ENCODE measurements at places on chromosomes 11 and 22.

DNA sequence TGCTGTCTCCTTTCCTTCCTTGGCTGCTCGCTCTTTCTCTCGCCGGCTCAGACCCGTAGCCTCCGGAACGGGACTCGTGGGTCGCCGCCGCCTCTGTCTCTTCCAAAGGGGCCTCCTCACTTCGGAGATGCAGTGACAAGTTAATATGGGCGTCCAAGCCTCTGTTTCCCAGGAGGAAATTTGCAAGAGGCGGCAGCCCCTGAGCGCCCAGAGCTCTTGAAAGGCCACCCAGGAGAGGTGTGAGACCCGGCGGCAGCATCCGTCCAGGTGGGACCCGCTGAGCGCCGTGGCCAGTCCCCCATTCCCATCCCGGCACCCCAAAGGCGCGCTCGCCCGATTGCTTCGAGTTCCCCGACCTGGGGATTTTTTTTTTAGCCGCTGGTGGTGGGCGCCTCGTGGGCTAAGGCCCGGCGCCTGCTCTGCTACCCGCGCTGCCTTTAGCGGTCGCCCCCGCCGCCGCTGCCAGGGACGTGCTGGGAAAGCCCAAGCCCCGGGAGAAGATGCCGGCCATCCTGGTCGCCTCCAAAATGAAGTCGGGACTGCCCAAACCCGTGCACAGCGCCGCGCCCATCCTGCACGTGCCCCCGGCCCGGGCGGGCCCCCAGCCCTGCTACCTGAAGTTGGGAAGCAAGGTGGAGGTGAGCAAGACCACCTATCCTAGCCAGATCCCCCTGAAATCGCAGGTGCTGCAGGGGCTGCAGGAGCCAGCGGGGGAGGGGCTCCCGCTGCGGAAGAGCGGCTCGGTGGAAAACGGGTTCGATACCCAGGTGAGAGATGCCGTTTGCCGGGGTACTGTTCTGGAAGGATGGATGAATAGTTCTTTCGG is 772 bp downstream of the NAV2 start:
- no peak for DNase-seq

GRCh38 chr11:62905927-62906531 is 15.1 kb downstream of the CHRM1 start:
- peak; percentile 61 for DNase-seq

DNA sequence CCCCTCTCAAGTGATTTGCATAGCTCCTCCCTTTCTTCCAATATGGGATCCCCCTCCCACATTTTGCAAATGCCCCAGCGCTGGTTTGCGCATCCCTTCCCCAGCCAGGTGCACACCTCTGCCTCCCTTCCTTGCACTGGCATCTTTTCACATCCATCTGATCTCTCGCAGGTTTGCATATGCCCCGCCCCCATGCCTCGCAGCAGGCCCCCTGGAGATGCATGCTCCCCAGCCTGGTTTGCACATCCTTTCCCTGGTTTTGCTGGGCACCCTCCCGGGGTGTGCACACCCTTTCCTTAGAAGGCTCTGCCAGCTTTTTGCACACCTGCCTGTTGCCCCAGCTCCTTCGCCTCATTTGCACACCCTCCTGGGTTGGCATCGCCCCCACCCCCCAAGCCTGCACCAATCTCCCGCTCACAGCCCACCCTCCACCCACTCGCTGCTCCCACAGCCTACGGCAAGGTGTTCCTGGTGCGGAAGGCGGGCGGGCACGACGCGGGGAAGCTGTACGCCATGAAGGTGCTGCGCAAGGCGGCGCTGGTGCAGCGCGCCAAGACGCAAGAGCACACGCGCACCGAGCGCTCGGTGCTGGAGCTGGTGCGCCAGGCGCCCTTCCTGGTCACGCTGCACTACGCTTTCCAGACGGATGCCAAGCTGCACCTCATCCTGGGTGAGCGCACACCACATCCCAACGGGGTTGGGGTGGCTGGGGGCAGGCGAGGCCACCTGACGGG is 917 bp downstream of the RPS6KA4 start:
- no peak for DNase-seq

GRCh38 chr11:115996125-115996807 is 492.1 kb upstream of the CADM1 start:
- no peak for DNase-seq

- no peak for DNase-seq
Measured at GRCh38 chr11:36395978-36396736, 100.1 kb downstream of the PRR5L start.

DNA sequence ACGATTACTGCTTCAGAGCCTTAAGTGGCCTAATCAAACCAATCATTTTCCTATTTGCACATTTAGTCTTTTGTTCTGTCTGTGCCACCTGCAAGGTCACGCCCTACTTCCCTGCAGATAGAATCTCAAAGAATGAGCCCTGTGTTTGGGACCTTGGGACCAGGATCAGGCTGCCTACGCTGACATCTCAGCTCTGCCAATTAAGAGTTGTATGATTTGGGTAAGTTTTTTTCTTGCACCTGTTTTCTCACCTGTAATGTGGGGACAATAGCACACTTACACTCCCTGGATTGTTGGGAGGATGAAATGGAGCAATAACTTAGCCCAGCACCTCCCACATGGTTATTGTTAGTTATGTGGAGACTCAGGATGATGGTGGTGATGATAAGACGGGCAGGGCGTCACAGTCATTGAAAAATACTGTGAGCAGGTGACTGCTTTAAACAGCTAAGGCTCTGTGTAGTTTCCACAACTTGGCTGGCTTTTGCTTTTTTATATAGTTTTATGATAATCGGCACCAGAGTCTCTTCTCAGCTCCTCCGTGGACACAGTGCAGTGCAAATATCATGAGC is 155.0 kb downstream of the ADAMTS15 start:
- no peak for DNase-seq

DNA sequence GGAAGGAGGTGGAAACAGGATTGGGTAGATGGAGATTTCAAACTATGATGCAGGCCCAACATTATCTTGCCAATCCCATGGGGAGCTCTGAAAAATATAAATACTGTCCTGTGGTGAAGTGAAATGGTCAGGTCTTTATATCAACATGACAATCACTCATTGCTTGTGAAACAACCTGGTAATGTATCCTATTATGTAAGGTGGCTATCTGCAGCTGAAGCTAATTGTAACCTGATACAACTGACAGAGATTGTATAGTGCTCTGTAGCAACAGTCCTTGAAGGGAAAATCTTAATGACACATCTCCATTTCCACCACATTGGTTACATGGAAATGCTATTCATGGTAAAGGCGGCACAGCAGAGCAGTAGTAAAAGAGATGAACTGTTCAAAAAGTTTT is 20.7 kb upstream of the CHORDC1 start:
- no peak for DNase-seq

DNA sequence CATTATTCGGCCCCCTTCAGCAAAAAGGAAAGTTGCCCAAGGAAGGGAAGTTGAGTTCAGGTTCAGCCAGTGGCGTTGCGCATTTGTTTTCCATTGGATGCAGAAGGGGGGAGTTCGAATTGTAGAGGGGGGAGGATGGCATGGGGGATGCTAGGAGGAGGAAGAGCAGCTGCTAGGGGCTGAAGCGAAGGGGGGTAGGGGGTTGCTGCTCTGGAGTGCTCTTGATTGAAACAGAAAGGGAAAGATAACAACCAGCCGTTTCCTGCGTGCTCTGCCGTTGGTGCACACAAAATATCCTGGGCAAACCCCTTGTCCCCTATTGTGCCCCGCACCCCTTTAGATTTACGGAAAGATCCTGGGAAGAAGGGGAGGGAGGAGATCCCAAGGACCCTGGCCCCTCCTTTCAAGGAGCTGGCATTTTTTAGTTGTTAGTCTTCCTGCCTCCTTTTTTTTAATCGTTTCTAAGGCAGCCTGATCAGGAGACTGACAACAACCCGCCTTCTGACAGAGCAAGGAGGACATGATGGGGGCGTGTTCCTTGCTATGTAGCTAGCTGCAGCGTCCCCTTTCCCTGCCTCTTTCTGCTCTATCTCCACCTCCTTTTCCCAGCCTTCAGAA is 2.1 kb downstream of the KMT2A start:
- DNase-seq: no peak

GRCh38 chr22:17606496-17606895 is 22.1 kb downstream of the ATP6V1E1 start:
- no peak for DNase-seq

- no peak for DNase-seq
Measured at GRCh38 chr22:49975543-49976389, 15.2 kb downstream of the PIM3 start.

DNA sequence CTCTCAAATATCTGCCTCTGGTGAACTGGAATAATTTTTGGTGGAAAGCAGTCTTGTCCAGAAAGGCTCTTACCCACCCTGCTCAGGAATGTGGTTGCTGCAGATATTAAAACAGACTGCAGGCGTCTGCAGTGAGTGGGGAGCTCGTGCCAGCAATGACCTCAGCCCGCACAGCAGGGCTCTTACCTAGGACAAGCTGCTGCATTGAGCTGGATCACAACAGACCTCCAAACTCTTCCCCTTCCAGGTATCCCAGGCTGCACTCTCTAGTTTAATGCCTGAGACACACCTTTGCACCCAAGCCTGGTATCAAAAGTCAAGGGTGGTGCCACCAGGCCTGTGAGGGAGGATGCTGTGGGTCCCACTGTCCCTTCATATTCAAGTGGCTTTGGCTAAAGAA is 69.7 kb upstream of the CDON start:
- DNase-seq: no peak

DNA sequence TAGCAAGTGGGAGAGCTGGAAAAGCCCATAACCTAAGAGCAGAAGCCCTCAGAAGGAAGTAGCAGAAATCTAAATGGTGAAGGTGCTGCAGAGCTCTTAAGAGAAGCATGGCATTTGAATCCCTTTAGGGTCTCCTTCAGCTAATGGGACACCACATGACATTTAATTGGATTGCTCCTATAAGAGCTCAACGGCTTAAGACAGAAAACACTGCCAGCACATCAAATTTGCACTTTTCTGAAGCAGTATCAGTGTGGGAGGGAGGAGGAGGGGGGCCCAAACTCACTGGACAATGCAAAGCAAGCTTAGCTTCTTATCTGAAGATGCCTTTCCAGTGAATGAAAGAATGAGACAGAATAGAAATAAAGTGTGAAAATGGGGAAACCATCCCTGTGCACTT is 287.9 kb upstream of the MTNR1B start:
- no peak for DNase-seq

DNA sequence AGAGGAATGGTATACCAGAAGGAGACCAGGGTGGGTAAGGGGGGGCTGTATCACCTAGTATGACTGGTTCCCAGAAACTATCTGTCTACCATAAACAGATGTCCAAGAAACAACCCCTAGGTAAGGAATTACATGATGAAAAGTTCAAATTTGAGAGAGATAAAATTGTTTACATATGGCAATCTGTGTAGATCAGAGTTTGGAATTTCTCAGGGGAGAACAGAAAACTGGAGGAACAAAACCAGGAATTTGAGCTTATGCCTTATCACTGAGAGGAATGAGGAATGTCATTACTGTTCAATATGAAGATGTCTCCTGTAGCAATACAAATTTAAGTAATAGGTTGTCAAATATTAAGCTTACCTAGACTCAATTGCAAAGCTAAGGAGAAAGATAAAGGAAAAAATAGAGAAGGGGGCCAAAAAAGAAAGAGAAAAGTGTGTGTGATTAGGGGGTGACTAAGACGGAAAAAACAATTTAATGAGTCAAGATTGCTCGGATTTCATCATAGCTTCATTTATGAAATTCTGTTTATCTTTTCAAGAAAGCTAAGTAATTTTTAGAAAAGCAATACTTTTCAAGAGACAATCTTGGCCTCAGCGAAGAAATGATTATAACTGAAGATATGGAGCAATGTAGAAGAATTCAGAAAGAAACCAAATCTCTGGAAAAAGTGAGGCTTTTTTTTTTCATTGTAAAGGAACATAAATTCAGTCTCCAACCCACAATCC is 117.8 kb downstream of the APOL5 start:
- no peak for DNase-seq

DNA sequence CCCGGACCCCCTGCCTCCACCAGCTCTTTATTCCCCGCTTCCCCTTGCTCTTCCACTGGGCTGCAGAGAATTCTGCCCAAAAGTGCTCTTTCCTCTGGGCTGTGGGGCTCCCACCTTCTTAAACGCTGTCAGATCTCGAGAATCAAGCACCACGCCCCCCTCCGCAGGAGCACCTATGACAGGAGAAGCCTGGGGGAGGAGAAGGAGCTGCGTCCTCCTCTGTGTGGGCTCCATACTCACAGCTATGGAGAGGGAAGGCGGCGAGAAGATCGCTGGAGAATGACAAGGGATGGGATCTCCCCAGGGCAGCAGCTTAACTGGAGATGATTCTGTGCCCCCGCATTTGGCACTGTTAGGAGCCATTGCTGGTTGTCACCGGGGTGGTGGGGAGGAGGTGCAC is 19.7 kb downstream of the SHISAL1 start:
- no peak for DNase-seq
